ENCODE measurements at places on chromosomes 3 and 15.
A peak's percentile ranks its signal among the peaks of the same experiment; 100 is the strongest.

DNA sequence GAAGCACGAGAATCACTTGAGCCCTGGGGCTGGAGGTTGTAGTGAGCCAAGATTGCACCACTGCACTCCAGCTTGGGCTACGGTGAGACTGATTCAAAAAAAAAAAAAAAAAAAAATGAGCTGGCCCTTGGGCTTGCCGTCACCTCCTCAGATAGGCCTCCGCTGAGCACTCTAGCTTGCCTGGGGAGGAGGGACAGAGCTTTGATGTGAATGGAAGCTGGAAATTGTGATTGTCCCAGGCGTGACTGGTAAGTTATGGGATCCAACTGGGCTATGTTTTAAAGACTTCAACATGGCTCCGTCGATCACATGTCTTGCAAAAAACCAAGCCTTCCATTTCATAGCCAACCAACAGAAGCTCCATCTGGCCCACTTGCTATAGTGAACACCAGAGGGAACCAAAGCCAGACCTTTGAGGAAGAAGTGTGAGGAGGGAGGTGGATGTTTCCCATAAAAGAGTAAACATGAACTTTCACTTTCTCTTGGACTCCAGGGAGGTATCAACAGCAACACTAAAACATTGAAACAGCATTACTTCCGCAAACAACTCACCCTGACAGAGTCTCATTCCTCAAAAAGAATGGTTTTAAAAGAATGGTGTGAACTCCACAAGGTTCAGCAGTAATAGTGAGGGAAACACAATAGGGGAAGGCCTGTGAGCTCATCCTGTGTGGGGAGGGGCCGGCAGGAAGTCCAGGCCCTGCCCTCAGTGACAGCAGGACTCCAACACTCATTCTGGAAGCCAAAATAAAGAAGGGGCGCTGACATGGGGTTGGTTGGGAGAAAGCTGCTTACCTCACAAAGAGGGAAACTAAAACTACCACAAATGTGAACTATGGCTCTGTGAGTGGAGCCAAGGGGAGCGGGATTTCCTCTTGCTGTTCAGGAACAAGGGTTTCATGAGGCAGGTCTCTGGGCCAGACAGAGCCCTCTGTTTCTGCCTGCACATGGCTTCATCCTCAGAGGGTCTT, 59.2 kb upstream of the IL12A start:
- peak; percentile 19 for DNase-seq

- DNase-seq: no peak
Measured at GRCh38 chr3:160684368-160684740, 7.4 kb downstream of the ARL14 start.

DNA sequence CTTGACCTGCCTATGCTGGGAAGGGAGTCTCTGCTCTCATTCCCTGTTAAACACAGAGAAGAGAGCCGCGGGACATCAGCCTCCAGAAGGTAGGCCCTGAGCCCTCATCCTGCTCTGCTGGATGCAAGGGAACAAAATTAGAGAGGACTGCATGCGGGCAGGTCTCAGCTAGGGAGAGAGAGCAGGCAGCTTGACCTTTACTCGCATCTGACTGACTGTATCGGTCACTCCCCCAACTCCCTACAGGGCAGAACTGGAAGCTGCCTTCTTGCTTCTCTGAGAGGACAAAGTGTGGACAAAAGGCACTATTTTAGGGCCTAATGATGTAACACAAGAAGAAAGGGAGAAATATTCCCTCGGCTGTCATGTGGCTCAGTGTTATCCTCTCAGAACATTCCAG, 38.7 kb upstream of the ATOSA start:
- DNase-seq: no peak

DNA sequence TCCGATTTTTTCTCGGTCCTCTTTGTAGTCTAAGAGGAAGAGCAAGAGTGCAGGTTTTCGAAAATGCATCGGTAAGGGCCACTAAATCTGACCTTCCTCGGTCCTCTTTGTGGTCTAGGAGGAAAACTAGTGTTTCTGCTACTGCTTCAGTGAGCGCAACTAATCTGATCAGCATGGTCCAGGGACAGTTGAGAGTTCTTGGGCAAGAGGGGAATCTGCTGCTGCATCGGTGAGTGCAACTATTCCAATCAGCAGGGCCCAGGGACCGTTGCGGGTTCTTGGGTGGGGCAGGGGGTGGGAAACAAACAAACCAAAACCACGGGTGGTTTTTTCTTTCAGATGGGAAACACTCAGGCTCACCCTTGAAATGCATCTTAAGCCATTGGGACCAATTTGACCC, 10.5 kb upstream of the OSBPL11 start:
- no peak for DNase-seq

GRCh38 chr3:46876313-46877300, 914 bp upstream of the PTH1R start:
- no peak for DNase-seq

DNA sequence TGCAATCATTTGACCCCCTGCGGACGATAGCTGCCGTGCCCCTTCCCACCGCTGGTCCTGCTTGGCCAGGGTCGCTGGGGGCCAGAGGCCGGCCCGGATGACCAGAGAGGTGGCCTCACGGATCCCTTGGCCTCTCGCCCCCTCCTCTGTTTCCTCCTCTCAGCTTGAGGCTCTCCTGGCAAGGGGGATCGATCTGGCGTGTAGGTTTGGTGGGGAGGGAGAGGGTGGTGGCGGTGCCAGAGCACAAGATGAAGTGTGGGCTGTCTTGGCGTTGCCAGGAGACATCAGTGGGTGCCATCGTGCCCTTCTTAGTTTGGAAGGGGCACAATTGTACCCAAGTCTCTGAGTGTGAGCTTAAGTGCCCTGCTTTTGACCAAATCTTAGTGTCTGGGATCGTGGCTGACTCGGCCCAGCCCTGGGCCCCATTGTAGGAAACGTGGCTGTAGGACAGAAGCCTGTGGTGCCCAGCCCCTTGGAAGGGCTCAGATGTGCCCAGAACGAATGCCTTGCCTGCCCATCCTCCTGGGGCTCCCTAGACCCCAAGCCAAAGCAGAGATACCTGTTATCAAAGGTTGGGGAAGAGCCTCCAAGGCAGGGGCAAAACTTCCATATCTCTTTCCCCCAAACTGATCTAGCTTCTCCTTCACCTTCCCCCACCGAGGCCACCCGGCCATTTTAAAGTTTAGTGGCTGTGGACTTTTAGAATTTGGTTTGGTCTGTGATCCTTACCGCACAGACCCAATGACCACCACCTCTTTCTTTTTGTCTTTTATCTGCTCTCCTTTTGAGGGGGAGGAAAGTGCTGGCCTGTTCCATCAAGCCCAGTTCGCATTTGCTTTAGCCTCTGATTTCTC, 14.4 kb downstream of the NR2F2 start:
- no peak for DNase-seq

- no peak for DNase-seq
Measured at GRCh38 chr15:81411969-81412633, 38.1 kb upstream of the TMC3 start.

DNA sequence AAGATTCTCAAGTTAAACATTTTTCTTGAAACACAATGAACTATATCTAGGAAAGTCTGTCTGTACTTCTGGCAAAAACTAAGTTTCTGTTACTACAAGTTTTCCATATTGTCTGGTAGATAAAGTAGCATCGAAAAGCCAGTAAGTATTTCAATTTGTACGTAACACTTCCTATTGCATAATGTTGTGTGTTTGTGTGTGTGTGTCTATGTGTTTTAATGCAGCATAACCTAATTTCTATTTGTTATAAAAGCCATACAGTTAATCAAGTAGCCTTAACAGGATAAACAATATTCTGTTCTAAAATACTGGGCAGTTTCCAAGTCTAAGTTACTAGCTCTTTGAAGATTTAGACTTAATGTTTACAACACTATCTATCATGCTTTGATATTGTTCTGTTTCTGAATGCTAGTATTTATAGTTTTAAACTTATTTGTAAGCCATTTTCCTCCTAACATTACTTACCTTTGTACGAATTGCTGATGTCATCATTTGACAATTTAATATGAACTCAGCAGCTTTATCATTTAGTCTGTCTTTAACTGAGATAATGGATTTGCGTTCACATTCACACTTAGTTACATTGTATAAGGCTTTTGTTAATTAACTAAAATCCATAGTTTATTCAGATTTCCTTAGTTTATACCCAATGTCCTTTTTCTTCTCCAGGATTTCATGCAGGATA, 163.9 kb downstream of the CBLB start:
- DNase-seq: no peak

DNA sequence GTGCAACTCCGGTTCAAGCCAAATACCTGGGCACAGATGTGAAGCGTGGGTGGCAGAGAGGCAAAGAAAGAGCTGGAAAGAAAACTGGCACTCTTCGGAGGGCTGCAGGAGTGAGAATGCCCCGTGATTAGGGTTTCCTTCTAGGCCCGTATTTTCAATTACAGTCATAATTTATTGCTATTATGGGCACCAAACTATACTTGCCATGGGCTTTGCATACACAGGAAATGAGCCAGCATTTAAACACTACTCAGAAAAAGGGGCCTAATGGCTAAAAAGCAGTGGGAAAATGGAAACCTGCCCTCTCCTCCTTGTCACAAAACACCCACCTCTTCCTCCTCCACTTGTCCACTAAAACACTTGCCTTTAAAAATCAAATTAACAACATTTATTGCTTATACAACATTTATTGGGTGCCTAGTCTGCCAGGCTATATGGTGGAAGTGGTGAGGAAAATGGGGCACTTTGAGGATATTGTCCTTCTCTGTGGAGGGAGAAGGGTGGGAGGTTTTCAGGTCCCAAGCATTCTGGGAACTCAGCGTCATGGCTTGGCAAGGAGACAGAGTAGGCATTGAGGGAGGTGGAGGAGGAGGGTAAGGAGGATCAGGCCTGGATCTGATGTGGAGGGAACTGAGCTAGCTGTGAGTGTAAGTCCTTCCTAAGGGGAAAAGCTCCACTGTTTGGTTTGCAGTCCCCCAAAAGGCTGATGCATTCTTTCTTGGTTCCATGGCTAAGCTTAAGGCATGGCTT, 160.9 kb downstream of the SLCO3A1 start:
- peak; percentile 15 for DNase-seq

DNA sequence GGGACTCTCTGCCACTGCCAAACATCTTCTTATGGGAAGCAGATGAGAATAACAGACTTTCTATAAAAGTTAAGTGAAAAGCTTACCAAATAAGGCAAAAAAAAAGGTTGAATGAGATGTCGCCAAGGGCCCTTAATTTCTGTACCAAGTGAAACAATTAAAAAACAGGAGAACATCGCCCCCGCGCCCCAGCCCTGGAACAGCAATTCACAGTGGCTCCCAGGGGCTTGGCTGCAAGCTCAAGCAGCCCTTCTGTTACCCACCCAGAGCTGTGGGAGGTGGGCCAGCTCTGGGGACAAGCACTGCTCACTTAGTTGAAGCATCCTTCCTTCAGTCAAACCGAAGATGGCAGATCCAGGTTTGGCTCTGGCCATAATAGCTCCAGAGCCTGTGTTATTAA, 208.0 kb downstream of the ERC2 start:
- no peak for DNase-seq

GRCh38 chr3:4643904-4644547, 150.9 kb downstream of the ITPR1 start:
- DNase-seq: no peak

DNA sequence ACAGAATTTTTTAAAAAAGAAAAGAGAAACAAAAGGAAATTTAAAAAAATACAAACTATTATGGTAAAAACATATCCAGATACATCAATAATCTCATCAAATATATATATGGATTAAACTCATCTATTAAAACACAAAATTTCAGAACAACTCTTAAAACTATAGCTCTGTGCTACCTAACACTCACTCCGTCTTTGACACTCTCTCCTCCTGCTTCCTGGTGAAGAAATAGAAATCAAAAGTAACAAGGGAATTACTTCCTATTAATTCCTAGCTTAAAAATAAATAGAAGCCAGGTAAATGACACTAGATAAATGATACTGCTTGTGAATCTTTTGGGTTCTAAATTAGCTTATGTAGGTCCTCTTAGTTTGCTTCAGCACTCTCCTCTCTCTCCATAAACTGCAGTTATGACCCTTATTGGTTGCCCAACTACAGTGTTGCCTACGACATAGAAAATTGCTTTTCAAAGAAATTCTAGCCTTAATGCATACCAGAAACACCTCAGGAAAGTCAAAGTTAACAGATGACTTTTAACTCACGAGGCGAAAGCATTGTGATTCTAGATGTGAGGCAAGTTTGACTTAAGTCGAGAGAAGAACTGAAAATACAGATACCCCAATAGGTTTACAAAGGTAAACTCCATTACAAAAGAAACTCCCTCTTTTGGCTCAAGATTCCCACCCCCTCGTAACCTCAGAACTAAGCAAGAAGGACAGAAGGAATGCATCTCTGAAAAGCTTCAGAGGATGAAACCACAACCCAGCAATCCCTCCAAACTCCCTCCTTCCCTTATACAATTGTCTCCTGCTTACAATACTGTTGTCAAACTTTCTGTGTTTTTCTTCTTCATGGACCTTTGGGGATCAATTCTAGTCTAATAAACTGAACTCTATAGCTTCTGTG, 394.7 kb downstream of the FGF12 start:
- DNase-seq: no peak

- no peak for DNase-seq
Measured at GRCh38 chr3:72964633-72965032, 32.0 kb upstream of the PPP4R2 start.

- peak; percentile 56 for DNase-seq
Measured at GRCh38 chr3:98343647-98344507, 9.8 kb upstream of the OR5K4 start.

GRCh38 chr3:51544011-51544775, 5.7 kb downstream of the RAD54L2 start:
- no peak for DNase-seq

DNA sequence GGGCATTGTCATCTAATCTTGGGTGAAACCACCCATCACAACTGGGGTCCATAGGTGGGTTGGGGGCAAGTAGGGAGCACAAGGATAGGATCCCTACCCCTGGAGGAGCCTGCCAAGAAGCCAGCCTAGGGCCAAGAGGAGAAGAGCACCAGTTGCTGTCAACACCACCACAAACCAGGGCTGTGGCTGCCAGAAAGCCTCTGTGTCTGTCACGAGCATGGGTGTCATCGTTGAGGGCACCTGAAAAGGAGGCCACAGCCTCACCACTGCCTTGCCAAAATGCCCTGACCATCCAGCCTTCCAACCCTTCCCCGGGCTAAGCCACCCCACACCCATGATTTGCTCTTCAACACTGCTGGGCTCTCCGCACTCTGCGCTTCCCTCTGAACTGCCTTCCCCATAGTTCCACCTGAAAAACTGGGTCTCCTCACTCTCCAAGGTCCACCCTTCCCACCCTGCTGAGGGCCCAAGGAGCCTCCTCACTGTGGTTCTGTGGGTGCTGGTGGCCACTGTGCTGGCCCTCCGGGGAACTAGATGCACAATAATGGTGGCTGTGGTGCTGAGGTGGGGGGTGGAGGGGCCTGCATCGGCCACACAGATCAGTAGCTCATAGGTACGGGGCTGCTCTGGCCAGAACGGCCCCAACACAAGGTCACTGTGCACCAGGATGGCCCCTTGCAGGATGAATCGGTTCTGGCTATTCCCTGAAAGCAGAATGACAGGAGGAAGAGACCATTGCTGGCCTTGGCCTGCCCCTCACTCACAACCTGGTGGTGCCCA, 6.2 kb upstream of the IP6K1 start:
- no peak for DNase-seq

Data from midbrain (tissue), 1 donor.